ENCODE measurements at places on chromosomes 5 and 9. TPM values are rescaled to one million over a fixed set of nuclear protein-coding genes. Genes with fewer than 3 reads are reported as not detected.

Gene PRLR
- not detected for total RNA-seq

Gene ADAMTS13
- total RNA-seq, result 2.3 TPM

Gene SLC28A3
- 0.04 TPM for total RNA-seq

Gene PIP5KL1
- total RNA-seq, result 4.1 TPM

Gene RORB
- not detected for total RNA-seq

Gene PTPRD
- total RNA-seq, result not detected

Gene FGF1
- total RNA-seq, result not detected

Gene CCDC180
- total RNA-seq, result 2.6 TPM

Gene ADCY2
- not detected for total RNA-seq

- no peak for DNase-seq
Observed at GRCh38 chr9:130480673-130481072, 35.9 kb downstream of the ASS1 start.

DNA sequence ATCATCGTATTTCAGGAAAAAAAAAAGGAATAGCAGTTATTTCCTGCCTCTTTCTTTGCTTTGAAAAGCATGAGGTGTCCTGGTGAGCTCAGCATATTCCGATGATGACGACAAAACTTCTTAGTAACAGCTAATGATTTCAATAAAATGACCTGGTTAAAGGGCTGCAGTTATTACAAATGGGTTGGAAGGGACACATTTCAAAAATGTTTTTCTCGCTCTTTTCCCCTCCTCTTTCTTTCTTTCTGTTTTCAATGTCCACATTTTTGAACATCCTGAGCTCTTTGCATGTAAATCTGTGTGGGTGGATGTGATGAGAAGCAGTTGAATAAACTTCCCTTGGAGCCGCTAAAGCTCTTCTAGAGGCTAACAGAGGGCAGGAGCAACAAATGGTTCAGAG, 186.8 kb upstream of the SLC27A6 start:
- no peak for DNase-seq

DNA sequence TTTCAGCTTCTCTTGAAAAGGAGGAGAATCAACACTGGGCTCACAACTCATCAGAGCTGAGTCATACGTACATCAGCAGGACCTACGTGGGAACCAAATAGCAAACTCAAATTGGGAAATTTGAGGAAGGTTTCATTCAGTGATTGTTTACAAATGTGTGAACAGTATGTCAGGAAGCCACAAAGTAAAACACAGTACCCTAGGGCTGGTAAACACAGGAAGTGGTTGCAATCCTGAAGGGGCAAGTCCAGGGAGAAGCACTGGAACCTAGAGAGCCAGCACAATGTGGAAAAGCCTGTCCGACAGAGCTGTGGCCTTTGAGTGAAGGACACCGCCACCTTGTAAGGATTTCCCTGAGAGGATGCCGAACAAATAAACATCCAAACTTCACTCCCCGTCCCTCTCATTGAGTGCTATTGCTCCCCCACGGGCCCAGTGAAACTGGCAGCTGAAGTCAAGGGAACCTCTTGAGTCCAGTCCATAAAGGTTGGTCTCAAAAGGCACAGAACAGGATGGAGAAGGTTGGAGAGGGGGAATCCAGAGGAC, 26.7 kb upstream of the RICTOR start:
- no peak for DNase-seq

GRCh38 chr5:133408322-133408721, 204.0 kb downstream of the FSTL4 start:
- DNase-seq, result no peak

GRCh38 chr5:88049156-88049555, 219.5 kb downstream of the TMEM161B start:
- DNase-seq, result no peak

DNA sequence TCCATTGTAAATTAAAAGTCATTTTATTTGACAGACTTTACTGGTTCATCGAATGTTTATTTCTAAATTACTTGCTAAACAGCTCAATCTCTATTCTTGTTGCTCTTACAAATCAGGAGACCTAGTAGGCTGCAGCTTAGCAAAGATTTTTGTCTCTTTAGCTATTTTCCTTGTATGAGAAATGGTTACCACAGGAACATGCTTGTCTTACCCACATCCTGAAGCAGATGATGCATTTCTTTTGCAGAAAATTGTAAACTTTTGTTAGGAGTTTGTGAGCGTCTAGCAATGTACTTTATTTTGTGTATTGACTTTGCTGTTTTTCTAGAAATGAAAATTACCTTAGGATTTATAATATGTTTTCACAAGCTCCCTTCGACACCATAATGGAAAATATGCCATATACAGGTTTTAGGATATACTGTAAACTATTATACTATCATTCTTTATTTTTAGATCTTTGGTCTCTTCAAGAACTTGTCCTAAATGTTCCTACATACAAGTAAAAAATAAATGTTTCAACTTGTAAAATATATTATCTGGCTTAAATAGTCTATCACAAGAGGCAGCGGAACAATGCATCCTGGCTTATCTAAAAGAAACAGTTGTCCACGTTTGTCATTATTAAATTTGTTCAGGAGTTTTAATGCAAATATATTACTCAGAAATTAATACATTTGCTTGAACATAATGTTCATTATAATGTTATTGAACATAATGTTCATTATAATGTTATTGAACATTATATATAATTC, 54.1 kb downstream of the SPEF2 start:
- peak; percentile 40 for DNase-seq

GRCh38 chr9:113578882-113579282, 115.4 kb downstream of the RGS3 start:
- DNase-seq, result peak; percentile 91

DNA sequence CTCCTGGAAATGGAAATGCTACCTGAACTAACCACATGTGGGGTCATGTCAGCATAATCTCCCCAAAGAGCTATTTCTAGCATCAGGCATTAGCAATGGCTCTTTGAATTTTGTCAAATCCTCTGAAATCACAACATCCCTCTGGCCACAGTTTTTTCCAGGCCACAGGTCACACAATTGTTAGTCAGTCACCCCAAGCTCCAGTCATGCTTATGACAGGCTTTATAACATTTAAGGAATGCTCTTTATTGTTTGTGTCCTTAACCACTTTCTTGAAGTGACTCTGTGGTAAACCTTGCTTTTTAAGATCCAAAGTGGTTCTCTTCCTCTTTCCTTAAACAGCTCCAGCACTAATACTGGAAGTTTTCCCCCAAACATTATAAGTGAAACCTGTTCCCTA, 169.2 kb upstream of the HMHB1 start:
- DNase-seq, result no peak

GRCh38 chr5:153901449-153901848, 137.3 kb downstream of the FAM114A2 start:
- DNase-seq, result no peak

GRCh38 chr5:133610489-133611356, 1.6 kb downstream of the FSTL4 start:
- DNase-seq, result peak; percentile 32

DNA sequence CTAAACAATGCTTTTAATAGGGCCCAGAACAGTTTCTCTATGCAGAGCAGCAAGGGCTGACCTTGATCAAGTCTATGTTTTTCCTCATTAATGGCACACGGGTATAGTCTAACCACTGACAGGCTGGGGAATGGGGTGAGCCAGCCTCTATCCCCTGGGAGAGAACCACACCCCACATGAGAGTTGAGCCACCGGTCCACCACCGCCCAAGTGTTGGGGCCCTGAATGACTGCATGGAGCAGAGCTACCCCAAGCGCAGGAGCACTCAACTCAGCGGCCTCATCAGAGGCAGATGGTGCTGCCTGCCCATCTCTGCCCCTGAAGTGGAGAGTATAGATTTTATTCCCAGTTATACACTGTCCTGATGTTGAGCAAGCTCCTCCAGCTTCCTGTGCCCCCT, 247.9 kb upstream of the IRX1 start:
- DNase-seq, result no peak

DNA sequence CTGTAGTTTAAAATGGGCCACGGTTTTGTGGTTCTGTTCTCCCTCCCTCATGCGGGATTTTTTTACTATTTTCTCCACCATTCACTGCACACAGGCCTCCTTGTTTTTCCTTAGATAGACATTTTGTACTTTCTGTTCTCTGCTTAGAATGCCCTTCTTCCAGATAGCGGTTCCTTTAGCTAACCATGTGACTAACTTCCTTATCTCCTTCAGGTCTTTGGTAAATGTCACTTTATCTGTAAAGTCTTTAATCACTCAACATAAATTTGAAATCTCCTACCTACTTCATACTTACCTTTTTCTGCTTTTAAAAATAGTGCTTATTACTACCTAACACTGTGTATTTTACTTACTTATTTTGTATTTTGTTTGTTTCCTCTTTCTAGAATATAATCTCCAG, 15.0 kb downstream of the FER start:
- no peak for DNase-seq

GRCh38 chr9:117825609-117826347, 121.6 kb downstream of the TLR4 start:
- peak; percentile 78 for DNase-seq

DNA sequence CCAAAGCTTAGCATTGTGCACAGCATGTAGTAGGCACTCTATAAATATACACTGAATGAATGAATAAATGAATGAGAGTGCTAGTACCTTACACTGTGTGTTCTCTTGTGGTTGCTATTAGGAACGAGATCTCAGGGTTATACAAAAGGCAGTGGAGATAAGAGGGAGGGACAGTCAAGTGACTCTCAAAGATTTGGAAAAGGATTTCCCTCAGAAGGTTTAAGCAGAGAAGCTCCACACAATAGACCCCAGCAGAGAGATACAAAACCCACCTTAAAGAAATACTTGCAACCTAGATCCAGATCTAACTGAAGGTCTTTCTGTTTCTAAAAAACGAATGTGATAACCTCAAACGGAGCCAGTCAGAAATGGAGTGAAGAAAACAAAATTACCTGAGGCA, 11.8 kb upstream of the EFNA5 start:
- no peak for DNase-seq

GRCh38 chr5:77492653-77493000, 511 bp upstream of the WDR41 start:
- no peak for DNase-seq

DNA sequence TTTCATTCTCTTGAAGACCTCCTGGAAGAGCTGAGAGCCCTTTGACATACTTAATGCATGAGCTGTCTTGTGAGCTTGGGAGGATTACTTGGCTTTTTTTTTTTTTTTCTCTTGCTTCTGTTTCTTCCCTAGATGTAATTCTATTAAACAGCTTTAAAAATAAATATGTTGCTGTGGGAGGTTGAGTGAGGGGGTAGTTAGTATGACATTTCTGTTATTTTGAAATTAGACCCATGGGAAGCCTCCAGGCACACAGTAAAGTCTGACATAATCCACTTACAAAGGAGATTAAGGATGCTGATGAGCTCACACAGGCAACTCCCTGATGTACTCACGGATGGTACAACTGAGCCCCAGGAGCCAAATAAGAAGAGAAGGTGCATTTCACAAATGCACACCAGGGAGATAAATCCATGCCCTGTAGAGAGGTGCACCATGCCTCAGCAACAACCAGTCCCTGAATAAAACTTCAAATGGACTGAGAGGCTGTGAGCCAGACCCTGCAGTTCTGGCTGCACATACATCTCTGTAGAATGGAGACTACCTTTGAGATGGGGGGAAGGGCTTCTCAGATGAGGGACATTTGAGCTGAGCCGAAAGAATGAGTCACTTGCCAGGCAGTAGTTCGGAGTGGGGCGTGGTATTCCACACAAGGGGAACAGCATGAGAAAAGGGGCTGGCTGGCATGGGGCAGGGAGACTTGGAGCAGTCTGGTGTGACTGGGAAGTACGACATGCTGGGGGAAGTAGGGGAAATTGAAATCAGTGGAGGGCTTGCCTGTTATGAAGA, 68.7 kb downstream of the ACTL7B start:
- no peak for DNase-seq

- no peak for DNase-seq
Observed at GRCh38 chr5:93403141-93403928, 177.7 kb downstream of the NR2F1-AS1 start.

- DNase-seq, result no peak
Observed at GRCh38 chr9:131627326-131627647, 82.0 kb downstream of the PRRT1B start.

DNA sequence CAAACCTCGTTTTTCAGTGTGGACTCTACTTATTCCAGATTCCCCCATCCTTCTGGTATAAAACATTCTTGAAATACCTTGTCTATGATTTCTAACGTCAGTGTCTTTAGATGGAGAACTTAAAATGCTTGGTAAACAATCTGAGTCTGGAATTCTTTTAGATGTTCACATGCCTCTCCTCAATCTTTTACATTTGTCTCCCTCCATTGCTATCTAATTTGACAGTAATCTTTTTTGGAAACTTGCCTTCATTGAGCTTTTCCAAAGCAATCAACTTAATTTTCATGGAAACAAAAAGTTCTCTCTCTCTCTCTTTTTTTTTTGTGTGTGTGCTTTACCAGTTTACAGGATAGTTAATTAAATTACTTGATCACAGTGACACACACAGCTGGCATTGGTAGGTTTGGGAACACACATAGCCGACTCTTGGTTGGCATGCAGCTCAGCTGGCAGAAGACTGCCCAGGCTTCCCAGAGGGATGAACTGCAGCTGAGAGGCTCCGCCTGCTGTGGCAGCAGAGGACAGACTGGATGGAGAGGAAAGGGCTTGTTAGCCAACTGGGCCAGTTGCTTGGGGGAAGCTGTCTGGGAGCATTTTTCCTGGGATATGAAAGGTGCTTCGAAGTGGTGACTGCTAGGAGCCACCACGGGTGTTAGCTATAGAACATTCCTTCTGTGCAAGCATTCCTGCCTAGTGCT, 271.3 kb downstream of the ZSWIM6 start:
- DNase-seq, result no peak

Data from activated CD4-positive, alpha-beta T cell treated with anti-CD3 and anti-CD28 coated beads, Interleukin-2, amount 10 ng/mL, durations not matched to agents 7 days and 5 days (primary cell).